Lower lobe of right lung (tissue), 2 donors: ENCODE measurements at places on chromosomes 3 and 15.

- no peaks in the 10 kb centered on the region for H3K36me3 ChIP-seq
- H3K4me1 ChIP-seq = no peaks in the 10 kb centered on the region
- DNase-seq = no peak
- no peak overlapping the region for H3K4me3 ChIP-seq
These were observed 46.6 kb upstream of the TCF12 start for GRCh38 chr15:56871867-56872266.

DNA sequence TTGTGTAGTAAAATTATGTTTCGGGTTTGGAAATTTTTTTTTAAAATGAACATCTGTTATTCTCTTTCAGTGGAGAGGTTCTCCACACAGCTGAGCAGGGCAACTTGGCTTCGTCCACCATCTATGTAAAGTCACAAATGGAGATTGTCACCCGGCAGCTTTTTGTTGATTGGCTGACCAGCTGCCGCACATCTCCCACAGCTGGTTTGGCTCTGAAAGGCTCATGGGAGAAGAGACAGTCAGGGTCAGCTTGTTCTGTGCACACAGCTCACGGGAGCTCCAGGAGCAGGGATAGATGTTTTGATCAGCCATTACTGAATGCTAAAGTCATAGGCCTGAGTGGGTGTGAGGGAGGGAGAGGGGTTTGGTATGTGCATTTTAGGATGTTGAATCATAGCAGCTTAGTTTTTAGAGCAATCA, 12.9 kb upstream of the CCDC80 start:
- no peaks in the 10 kb centered on the region for H3K36me3 ChIP-seq
- peaks cover 6% of the 10 kb centered on the region for H3K4me1 ChIP-seq
- H3K27me3 ChIP-seq = no peaks in the 10 kb centered on the region
- DNase-seq = peak; percentile 46
- no peak overlapping the region for H3K27ac ChIP-seq
- H3K4me3 ChIP-seq = no peak overlapping the region

DNA sequence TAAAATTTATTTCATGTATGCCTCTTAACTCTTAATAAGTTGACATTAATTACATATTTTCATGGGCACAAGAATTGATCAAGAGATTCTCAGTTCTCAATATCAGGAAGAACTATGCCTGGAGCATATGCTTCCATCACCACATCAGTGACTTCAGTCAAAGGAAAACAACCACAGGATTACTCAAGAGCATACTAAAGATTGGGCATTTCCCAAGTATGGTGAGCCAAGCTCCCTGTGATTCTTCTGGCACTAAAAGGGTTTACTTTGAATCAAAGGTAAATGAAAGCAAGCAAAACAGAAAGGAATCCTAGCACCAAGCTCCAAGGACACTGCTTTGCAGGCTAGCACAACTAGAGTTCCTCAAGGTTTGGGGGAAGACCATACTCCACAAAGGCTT, 44.6 kb downstream of the FMN1 start:
- H3K4me1 ChIP-seq = peaks cover 34% of the 10 kb centered on the region
- DNase-seq = no peak
- H3K4me3 ChIP-seq = no peak overlapping the region
- H3K36me3 ChIP-seq = no peaks in the 10 kb centered on the region
- H3K27ac ChIP-seq = no peak overlapping the region

DNA sequence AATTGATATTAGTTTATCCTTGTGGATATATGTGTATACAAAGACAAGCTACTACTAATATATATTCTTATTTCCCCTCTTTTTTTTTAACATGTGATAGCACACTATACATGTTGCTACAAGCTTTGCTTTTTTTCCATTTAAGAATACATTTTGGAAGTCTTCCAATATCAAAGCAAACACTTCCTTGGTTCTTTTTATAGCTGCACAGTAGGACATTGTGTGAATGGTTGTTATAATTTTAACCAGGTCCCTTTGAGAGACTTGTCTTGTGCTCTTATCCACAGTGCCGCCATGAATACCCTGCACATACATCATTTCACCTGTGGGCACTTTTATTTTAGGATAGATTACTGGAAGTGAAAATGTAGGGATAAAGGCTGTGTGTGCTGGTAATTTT, 88.7 kb downstream of the CACNA2D3 start:
- H3K27ac ChIP-seq = no peak overlapping the region
- no peak overlapping the region for H3K4me3 ChIP-seq
- H3K36me3 ChIP-seq = no peaks in the 10 kb centered on the region
- DNase-seq = no peak

- no peaks in the 10 kb centered on the region for H3K27me3 ChIP-seq
- no peak overlapping the region for H3K4me3 ChIP-seq
- no peak for DNase-seq
- no peaks in the 10 kb centered on the region for H3K4me1 ChIP-seq
- no peak overlapping the region for H3K27ac ChIP-seq
- H3K36me3 ChIP-seq = no peaks in the 10 kb centered on the region
These were observed 200.2 kb upstream of the LRRC3B start for GRCh38 chr3:26422415-26422814.

DNA sequence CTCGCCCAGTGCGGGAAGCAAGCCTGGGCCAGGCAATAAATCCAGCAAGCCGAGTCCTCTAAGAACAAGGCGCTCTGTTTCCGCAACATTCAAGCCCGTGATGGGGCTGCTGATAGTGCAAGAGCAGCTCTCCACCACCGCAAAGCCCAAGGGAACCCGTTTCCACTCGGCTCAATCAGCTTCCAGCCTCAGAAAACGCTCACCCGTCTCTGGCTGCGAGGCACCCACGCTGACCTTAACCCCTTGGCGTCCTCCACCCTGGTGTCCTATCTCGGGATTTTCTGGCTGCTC, 17.8 kb downstream of the SPATA12 start:
- H3K27me3 ChIP-seq = peaks cover 9% of the 10 kb centered on the region
- H3K4me1 ChIP-seq = peaks cover 9% of the 10 kb centered on the region
- H3K36me3 ChIP-seq = no peaks in the 10 kb centered on the region
- no peak overlapping the region for H3K27ac ChIP-seq

- DNase-seq = peak; percentile 55
- H3K27me3 ChIP-seq = no peaks in the 10 kb centered on the region
- H3K4me1 ChIP-seq = peaks cover 13% of the 10 kb centered on the region
- H3K27ac ChIP-seq = no peak overlapping the region
- no peaks in the 10 kb centered on the region for H3K36me3 ChIP-seq
- H3K4me3 ChIP-seq = no peak overlapping the region
These were observed 34.5 kb downstream of the ZFAND6 start for GRCh38 chr15:80093854-80094418.

GRCh38 chr15:38793206-38793810, 228.7 kb upstream of the RASGRP1 start:
- no peak overlapping the region for H3K27ac ChIP-seq
- no peaks in the 10 kb centered on the region for H3K4me1 ChIP-seq
- no peaks in the 10 kb centered on the region for H3K36me3 ChIP-seq
- DNase-seq = no peak
- no peaks in the 10 kb centered on the region for H3K27me3 ChIP-seq
- no peak overlapping the region for H3K4me3 ChIP-seq

DNA sequence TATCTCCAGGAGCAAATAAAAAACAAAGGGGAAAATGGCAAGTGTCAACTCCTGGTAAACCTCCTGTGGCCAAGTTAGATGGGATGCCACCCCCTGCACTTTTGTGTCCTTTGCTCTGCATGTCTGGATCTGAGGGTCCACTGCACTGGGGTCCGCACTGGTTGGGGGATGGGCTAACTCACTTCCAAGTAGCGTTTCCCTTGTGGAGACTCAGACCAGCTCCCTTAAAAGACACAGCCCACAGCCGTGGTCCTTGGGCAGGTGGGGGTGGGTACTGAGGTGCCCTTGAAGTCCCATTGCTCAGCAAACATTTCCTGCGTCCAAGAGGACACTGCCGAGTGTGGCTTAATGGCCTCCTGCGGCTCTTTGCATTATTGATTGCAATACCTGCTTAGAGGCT, 188.2 kb downstream of the MEGF11 start:
- no peaks in the 10 kb centered on the region for H3K27me3 ChIP-seq
- no peaks in the 10 kb centered on the region for H3K36me3 ChIP-seq
- DNase-seq = no peak

- H3K36me3 ChIP-seq = no peaks in the 10 kb centered on the region
- no peak for DNase-seq
- H3K4me3 ChIP-seq = no peak overlapping the region
- no peaks in the 10 kb centered on the region for H3K27me3 ChIP-seq
- H3K4me1 ChIP-seq = no peaks in the 10 kb centered on the region
- H3K27ac ChIP-seq = no peak overlapping the region
These were observed 7.8 kb upstream of the STAC start for GRCh38 chr3:36372534-36372935.

DNA sequence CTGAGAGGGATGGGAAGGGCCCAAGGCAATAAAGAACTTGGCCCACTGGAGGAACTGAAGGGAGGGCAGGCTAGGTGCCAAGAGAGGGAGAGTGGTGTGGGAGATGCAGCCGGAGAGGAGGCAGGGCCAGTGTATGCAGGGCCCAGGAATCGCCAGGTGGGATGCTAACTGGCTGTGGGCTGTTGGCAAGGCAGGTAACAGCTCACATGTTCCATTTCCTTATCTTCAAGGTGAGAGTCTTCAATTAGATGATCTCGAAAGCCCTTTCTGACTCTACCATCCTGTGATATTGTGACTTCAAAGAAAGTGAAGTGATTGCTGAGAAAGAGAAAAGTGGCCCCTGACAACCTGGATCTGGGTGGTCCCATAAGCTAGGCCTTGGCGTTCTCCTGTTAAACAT, 49.0 kb downstream of the CASR start:
- H3K27ac ChIP-seq = no peak overlapping the region
- H3K4me1 ChIP-seq = no peaks in the 10 kb centered on the region
- DNase-seq = no peak
- H3K27me3 ChIP-seq = no peaks in the 10 kb centered on the region
- H3K36me3 ChIP-seq = no peaks in the 10 kb centered on the region

DNA sequence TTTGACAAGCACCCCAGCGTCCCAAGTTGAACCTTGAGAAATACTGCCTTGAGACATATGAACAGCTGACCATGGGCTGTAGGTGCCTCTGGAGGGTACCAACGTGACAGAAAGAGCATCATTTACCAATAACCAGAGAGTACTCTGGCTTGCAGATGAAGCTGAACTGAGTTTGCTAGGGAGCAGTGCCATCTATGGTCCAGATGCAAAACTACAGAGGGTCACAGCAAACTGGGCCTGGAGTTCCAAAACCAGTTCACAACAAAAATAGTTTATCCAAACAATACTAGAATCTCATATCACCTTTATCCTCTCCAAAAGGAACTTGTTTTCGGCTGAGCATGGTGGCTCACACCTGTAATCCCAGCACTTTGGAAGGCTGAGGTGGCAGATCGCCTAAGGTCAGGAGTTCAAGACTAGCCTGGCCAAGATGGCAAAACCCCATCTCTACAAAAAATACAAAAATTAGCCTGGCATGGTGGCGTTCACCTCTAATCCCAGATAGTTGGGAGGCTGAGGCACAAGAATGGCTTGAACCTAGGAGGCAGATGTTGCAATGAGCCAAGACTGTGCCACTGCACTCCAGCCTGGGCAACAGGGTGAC, 69.3 kb downstream of the CHAC1 start:
- H3K27ac ChIP-seq = no peak overlapping the region
- H3K27me3 ChIP-seq = no peaks in the 10 kb centered on the region
- DNase-seq = no peak

GRCh38 chr3:179266701-179267211, 15.8 kb upstream of the KCNMB3 start:
- no peak overlapping the region for H3K27ac ChIP-seq
- peaks cover 2% of the 10 kb centered on the region for H3K4me1 ChIP-seq
- H3K36me3 ChIP-seq = no peaks in the 10 kb centered on the region
- H3K4me3 ChIP-seq = peak overlapping the region; percentile 3
- no peak for DNase-seq

DNA sequence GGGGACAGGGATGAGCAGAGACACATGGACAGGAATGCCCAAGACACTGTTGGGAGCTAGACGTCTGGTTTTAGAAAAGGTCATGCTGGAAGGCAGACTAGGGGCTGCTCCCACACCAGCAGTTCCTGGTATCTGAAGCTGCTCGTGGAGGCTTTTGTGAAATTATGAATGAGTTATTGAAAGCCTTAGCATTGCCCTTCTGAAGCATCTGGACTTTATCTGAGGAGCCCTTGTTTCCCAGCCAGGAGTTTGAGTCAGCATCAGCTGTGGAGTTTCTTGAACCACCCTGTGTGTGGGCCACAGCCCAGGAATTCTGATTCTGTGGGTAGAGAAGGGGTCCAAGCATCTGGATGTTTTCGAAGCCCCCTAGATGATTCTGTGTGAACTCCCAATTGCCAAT, 258.7 kb downstream of the SLCO3A1 start:
- no peaks in the 10 kb centered on the region for H3K27me3 ChIP-seq
- H3K4me1 ChIP-seq = peaks cover 2% of the 10 kb centered on the region
- H3K4me3 ChIP-seq = no peak overlapping the region
- H3K36me3 ChIP-seq = peaks cover 18% of the 10 kb centered on the region

GRCh38 chr15:77650265-77650664, 17.6 kb upstream of the LINGO1 start:
- no peaks in the 10 kb centered on the region for H3K4me1 ChIP-seq
- H3K36me3 ChIP-seq = no peaks in the 10 kb centered on the region
- no peak for DNase-seq
- no peak overlapping the region for H3K27ac ChIP-seq
- H3K27me3 ChIP-seq = peaks cover 4% of the 10 kb centered on the region
- H3K4me3 ChIP-seq = no peak overlapping the region

- H3K27ac ChIP-seq = peak overlapping the region; percentile 95
- peak overlapping the region; percentile 95 for H3K4me3 ChIP-seq
- H3K4me1 ChIP-seq = peaks cover 39% of the 10 kb centered on the region
These were observed 594 bp downstream of the CRELD1 start for GRCh38 chr3:9934235-9934621.
